Stimulated activated CD4-positive, alpha-beta T cell treated with anti-CD3 and anti-CD28 coated beads, Interleukin-15, amount 100 ng/mL, for 1 hour (primary cell): ENCODE measurements at places on chromosomes 6 and 20.

DNA sequence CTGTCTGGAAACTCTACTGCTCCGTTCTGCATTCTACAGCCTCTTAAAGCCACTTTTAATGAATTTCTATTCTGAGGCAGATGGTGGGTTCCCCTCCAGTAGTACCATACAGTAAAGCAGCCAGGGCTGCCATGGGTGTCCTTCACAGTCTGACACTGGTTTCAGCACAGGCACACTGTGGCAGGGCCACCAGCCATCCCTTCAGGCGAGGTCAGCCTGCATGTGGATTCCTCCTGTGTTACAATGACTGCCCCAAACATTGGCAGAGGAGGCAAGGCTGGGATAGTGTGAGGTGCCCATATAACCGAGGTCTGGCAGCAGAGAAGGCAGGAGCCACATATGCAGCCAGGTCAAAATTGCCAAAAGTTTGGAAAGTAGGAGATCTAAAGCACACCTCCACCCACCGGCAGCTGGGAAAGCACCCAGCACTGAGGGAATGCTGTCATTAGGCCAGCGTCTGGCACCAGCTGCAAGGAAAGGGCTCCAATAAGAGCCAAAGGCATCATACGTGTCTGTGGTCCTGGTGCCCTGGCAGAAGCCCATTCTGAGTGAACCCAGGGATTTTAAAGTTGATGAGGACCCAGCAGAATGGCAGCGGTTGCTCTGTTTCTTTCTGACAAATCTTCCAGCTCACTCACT is 24.0 kb downstream of the STK35 start:
- DNase-seq = no peak

- DNase-seq = no peak
These were observed 63.3 kb downstream of the PSMB1 start for GRCh38 chr6:170489836-170490235.

- no peak for DNase-seq
These were observed 933 bp downstream of the KLHL31 start for GRCh38 chr6:53664623-53665022.

GRCh38 chr6:45786355-45786781 is 229.3 kb downstream of the CLIC5 start:
- no peak for DNase-seq

GRCh38 chr6:169707772-169708171 is 5.8 kb downstream of the C6orf120 start:
- no peak for DNase-seq

- DNase-seq = no peak
These were observed 89.5 kb downstream of the ZMYND8 start for GRCh38 chr20:47266847-47267515.

DNA sequence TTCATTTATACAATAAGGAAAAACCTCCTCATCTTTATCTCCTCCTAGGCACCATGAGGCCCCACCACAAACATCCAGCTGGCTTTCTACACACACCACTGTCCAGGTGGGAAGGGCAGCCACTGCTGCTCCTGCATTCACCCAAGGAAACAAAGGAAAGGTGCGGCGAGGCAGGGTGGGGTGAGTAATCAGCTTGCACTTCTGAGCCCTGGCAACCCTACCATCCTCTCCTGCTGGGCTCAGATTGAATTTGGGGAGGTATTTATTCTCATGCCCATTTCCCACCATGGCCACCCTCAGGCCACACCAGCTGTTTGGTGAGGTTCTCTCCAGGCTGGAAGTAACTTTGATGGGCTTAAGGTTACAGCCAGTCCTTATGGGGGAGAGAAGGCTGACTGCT is 31.2 kb upstream of the SPDEF start:
- DNase-seq = no peak

- DNase-seq = no peak
These were observed 6.6 kb upstream of the SERPINB9 start for GRCh38 chr6:2909718-2910117.

DNA sequence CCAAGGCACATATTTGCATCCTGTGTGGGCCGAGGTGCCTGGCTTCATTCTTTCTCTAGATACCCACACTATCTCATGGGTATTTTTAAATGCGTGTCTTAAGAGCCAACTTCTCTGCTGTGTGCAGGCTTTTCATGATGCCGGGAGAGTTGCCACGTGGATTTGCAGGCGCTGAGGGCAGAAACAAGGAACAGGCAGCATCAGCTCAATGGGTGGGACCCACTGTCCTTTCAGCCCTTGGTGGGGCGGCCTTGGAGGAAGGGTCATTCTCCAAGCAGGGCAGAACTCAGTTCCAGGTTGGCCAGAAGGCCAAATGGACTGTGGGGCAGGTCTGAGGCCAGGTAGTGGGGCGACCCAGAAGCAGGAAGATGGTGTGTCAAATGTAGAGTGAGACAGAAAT is 84.7 kb downstream of the PHACTR3 start:
- DNase-seq = no peak

- no peak for DNase-seq
These were observed 301.4 kb upstream of the TBX18 start for GRCh38 chr6:85065831-85066230.

DNA sequence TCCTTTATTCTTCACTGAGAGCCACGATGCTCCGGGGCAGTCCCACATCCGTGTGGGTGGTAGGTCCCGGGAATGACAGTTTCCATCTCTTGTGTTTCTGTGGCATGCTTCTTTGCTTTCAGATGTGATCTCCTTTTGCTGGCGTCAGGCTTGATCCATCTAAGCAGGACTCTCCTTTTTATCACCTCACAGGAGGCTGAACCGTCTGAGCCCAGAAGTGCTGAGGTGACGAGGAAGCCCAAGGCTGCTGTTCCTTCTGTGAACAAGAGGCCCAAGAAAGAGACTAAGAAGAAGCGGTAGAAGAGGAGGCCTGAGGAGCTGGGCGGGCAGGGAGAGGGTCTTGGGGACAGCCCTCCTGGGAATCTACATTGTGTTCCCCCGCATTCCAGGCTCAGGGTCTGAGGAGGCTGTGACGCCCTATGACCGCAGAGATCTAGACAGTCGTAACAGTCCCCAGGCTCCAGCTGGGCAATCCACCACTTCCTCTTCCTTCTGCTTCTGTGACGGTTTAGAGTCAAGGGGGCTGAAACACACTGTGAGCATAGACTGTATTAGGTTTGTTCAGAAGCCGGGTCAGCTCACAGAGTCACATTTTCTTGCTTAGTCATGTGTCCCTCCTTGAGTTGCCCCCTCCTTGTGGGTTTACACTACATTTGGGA is 26.8 kb downstream of the MANBAL start:
- no peak for DNase-seq

GRCh38 chr6:53717566-53717965 is 52.0 kb upstream of the KLHL31 start:
- DNase-seq = no peak

DNA sequence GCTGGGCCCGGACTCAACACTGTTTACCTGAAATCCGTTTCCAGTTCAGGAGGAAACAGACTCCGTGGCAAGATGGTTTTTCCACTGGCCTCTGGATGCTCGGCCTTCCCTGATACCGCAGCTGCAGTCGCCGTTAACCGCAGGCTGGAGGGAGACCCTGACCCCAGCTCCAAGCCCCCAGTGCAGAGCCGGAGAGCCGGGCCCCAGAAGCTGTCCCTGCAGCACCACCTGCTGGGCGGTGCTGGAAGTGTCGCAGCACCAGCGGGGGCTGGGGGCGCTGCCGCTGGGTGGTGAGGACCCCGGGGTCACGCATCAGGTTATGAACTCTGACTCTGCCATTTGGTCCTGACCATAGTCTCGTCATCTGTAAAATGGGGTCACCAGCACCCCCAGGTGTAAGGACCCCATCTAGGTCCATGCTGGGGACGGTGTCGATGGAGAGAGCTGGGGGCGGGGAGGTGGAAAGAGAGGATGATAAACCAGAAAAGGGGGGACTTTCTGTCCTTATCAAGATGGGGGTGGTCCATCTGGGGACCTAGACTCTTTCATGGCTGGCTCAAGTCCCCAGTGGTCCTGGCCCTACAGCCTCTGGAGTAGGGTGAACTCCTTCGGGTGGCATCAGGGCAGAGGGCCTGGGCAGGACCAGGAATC is 20.8 kb upstream of the CHRNA4 start:
- peak; percentile 35 for DNase-seq

DNA sequence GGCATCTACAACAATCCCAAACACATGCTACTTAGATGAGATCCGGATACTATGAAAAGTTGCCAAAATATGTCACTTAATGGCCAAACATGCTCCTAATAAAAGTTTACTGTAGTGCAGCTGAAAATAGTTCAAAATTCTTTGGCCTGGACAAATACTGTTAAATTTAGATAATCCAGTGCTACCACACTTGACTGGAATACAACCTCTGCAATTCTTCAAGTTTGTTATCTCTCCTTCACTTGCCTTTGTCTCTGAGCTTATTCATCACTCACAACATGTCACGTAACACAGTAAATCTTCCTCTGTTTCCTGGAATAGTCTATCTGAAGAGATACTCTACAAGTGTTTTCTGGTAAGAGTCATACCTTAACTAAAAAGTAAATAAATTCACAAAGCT is 10.5 kb upstream of the PLN start:
- DNase-seq = no peak

- no peak for DNase-seq
These were observed 51.9 kb downstream of the RPF2 start for GRCh38 chr6:111033628-111034289.

- DNase-seq = no peak
These were observed 131.8 kb upstream of the BEND3 start for GRCh38 chr6:107246972-107247615.

GRCh38 chr20:10438217-10438616 is 3.1 kb downstream of the SLX4IP start:
- DNase-seq = no peak

DNA sequence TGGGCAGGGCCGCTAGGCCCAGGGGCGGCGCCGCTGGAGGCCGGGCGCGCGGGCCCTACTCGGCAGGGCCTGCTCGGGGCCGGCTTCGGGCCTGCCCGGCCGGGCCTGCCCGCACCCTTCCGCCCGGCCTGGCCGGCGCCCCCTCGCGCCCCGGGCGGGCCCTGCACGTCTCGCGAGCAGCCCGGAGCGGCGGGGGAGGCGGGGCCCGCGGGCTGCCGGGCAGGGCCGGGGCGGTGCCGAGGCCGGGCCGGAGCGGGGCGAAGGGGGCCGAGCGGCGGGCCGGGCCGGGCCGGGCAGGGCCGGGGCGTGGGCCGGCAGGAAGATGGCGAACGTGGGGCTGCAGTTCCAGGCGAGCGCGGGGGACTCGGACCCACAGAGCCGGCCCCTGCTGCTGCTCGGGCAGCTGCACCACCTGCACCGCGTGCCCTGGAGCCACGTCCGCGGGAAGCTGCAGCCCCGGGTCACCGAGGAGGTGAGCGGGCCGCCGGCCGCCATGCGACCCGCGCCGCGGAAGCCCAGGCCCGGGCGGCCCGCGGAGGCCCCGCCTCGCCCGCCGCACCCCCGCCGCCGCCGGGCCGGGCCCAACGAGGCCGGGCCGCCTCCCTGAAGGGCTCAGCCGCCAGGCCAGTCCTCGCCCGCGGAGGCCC is at the start of gene NPEPL1:
Gene NPEPL1, plus strand, starts transcription at position 222 of the 647 bp plus-strand sequence. Its CDS starts 101 bp downstream, at position 323.
- peak; percentile 62 for DNase-seq

DNA sequence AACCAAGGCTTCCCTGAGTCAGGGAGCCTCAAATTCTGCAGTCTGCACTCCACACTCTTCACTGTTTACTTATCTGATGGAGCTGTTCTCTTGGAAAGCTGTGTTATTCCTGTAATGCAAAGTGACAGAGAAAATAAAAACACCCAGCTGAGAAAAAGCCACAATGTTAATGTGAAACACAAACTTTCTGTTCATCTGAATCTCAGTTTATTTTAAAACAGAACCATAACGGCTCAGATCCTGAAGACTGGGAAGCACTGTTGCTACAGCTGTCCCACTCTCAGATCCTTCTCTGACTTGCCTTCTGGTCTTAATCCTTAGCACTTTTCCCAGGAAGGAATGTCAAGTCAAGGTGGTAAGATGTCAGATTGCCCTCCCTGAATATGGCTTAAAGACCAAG is 736.6 kb downstream of the DHX35 start:
- DNase-seq = no peak

DNA sequence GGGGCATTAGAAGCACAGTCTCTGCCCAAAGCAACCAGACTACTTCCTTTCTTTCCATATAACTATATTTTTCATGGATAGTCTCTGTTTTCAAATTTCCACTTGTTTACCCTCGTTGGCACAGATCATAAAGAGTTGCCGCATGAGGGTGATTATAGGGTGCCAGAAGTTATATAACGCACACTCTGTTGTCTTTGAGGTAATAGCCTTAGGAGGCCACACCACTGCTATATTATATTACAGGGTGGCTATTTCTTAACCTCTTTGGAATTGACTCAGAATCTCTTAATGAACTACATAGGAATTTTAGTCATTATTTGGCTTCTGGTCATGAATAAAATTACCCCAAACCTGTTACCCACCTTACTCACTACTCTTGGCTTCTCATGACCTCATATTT is 43.7 kb downstream of the KCNQ5 start:
- no peak for DNase-seq

DNA sequence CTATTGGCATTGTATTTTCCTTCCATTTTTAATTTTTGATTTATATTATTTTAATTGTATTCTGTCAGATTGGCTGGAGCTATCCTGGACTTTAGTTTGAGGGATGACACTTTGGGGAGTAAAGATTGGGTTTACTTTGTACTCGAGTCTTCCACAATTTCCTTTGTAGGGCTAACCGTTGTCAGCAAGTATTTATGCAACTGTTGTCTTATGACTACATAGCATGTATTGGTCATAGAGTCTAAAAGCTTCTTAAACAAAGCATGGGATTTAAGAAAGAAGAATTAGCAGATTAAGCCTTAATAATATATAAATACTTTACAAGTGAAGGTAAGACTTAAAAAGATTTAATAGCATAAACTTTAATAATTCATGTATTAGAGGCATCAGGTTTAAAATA is 19.6 kb downstream of the FARS2 start:
- DNase-seq = no peak

GRCh38 chr20:32017711-32018251 is 7.5 kb downstream of the CCM2L start:
- DNase-seq = peak; percentile 21

DNA sequence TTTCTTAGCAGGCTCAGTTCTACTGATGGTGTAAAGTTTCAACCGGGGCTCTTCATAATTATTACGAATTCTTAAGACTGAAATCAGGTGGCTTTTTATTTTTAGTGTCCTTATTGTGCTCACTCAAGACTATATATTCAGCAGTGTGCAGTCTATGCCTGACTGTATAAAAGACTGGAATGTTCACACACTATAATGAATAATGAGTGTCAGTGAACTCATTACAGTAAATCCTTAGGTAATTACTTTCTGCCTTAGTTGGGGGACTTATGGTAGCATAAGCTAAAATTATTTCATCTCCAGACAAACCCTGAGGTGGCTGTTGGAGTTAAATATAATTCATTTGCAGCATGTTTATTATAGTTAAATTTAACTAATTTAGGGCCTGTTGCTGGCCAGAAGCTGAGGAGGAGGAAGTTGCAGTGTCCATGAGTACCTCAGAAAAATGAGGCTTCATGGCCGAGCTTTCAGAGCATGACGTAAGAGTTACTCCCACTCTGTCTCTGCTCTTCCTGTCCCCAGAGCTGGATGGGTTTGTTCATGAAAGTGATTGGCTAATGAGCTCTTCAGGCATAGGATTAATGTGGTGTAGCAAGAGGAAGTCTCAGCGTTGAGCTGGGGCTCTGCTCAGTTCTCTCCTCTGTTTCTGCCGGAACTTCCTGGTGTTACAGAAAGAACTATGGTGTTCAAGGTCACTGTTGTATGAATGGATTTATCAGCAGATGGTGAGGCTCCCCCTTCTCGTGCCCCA is 335.7 kb downstream of the NRN1 start:
- no peak for DNase-seq
